ENCODE measurements at places on chromosomes 16 and 17. TPM values are rescaled to one million over a fixed set of nuclear protein-coding genes. Genes with fewer than 3 reads are reported as not detected.

- DNase-seq: peak; percentile 18
These were observed 134.3 kb downstream of the HAPSTR1 start for GRCh38 chr16:9225527-9226316.

DNA sequence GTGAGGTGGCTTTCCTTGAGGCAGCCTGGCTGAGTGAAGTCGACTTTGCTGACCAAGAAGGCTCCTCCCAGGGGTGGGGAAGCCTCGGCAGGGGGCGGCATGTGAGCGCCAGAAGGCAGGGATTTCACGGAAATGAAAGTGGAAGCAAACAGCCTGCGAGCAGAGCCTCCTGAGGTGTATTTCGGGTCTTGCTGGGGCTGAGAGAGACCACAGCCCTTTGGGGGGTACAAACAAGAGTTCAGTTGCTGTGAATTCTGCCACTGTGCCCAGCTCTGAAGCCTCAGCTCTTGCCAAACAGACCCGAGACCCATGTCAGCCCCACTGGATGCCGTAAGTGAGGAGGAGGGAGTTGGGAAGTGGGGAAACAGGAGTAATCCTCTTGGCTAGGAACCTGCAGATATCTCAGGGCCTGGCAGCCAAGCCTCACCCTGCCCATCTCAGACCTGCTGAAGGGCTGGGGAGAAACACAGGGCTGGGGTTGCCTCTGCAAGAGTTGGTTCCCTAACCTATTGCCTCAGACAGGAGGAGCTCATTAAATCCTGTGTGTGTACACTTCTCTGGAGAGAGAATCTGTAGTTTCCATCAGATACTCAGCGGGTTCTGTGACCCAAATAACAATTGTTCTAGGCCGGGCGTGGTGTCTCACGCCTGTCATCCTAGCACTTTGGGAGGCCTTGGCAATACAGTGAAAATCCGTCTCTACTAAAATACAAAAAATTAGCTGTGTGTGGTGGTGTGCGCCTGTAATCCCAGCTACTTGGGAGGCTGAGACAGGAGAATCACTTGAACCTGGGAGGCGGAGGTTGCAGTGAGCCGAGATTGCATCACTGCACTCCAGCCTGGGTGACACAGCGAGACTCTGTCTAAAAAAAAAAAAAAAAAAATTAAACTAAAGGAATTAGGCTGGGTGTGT lies at the start of gene IFI35:
Gene IFI35 (plus strand): TSS at position 146 of the 913 bp plus-strand sequence. CDS start 164 bp downstream, at position 310.
- peak; percentile 83 for DNase-seq

DNA sequence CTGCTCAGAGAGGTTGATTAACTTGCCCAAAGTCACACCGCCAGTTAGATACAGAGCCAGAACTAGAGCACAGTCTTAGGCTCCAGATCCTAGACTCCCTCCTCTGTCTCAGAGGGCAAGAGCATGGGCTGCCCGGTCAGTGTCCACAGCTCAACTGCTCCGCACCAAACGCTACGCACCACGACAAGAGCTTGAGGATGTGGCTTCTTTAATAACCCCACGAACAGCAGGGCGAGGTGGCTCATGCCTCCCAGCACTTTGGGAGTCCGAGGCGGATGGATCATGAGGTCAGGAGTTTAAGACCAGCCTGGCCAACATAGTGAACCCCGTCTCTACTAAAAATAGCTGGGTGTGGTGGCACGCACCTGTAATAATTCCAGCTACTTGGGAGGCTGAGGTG lies 21.4 kb downstream of the FA2H start:
- DNase-seq: no peak

DNA sequence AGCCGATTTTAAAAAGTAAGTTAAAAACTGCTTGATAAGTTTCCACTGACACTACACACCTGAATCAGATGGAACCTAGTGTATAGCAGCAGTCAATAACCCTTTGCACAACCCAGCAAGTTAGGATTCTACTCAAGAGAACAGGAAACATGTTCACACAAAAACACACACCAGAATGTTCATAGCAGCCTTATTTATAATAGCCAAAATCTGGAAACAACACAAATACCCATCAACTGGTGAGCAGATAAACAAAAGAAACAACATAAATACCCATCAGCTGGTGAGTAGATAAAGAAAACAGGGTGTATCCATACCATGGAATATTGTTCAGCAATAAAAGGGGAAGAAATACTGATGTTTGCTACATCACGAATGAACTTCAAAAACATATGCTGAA lies 2.7 kb upstream of the CDH11 start:
- DNase-seq: no peak

DNA sequence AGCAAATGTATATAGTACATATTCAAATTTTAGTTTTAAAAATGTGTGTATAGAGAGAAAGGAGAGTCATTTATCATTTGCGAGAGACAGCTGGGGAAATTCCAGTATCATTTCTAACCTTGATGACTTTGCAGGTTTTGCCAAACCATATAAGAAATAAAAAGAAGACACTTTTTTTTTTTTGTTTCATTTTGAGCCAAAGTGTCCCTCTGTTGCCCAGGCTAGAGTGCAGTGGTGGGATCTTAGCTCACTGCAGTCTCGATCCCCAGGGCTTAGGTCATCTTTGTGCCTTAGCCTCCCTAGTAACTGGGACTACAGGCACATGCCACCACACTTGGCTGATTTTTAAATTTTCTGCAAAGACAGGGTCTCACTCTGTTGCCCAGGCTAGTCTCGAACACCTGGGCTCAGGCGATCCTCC lies 38.4 kb upstream of the VWA3A start:
- DNase-seq: no peak

GRCh38 chr17:77677211-77677610 lies 281.3 kb upstream of the TNRC6C start:
- no peak for DNase-seq

- DNase-seq: no peak
These were observed 29.3 kb downstream of the ABAT start for GRCh38 chr16:8703693-8704092.

DNA sequence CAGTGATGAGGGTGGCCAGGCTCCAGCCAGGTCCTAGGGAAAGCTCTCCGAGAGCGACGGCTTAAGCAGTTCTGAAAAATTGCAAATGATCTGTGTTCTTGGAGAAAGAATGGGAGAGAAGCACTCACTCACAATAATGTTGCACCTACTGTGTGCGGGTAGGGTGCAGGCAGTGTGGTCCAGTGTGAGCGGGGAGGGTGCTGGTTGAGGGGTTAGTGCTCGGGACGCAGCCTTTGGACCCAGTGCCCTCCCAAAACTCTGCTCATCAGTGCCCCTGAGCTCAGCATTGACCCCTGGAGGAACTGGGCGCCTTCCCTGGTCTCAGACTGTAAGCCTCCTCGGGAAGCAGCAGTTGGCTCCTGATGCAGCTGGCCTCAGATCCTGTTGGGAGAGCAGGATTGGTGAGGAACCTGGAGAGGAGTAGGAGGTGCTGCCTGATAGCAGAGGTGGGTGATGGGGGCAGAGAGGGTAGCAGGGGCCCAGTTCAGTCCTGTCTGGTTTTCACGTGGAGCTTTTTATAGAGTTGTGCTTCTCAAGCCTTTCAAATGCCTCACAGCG lies 23.6 kb upstream of the ZNF750 start:
- DNase-seq: no peak

- DNase-seq: no peak
These were observed 9.1 kb downstream of the UNC13D start for GRCh38 chr17:75834928-75835653.

DNA sequence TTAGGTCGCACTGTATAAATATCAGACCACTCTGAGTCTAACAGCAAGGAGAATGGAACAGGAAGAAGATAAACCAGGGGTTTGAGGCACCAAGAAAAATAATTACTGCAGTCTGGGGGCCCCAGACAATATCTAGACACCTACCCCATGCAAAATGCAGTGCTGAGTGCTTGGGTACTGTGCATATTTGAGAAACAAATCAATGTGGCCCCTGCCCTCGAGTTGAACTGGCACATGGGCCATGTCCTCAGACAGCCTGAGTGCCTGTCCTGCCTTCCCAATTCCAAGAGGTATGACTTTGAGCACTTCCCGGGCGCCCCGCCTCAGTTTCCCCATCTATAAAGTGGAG lies 6.2 kb upstream of the CIITA start:
- no peak for DNase-seq

DNA sequence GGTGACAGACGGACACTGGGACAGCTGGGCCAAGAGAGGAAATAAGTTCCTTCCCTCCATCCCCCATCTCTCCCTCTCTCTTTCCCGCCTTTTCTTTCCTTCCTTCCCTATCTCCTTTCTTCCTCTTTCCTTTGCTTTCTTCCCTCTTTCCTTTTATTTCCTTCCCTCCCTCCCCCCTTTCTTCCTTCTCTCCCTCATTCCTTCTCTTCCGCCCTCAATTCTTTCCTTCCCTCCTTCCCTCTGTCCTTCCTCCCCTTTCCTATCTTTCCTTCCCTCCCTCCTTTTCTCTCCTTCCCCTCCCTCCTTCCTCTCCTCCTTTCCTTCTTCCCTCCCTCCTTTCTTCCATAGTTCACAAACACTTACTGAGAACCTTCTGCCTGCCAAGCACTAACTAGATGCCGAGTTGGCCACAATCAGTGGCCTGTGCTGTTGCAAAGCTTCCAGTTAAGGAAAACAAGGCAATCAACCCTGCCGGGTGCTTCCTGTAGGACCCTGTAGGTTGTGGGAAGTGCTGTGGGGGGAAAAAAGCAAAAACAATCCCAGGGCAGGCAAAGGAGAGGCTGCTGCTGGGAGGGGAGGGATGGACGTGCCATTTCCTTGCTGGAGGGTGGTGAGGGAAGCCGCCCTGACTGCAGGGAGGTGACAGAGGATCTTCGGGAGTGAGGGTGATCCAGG lies 31.7 kb downstream of the ABCC6 start:
- DNase-seq: no peak

DNA sequence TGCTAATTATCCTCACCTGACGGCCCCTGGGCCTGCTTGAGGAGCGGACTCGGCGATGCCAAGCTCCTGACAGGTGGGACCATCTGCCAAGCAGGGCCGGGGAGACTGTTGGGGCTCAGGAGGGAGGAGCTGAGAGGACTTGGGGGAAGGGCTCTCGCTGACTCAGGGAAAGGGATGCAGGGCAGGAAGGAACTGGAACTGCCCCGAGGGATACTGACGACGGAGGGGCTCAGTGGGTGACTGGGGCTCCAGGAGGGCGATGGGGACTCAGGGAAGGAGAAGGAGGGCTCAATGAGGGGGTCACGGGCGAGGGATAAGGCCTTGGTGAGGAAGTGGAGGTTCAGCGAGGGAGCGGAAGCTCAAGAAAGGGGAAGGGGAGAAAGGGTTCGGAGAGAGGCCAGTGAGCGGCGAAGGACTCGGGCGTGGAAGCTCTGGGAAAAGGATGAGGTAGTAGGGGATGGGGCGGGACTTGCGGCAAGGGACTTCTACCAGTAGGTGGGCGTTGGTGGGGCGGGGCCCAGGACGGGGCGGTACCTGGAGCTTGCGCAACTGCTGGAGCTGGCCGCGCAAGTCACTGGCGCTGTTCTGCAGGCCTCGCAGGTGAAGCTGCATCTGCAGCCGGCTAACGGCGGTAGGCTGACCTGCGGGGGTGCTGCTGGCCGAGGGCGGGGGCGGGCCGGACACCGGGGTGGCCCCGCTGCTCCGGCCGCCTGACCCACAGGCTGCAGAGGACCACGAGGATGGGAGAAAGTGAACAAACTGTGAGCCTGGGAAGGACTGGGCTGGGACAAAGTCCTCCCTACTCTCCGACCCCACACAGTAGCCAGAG lies 46.5 kb downstream of the SRCIN1 start:
- DNase-seq: peak; percentile 79

GRCh38 chr16:16879567-16880251 lies 500.8 kb downstream of the NPIPA7 start:
- DNase-seq: no peak

- DNase-seq: no peak
These were observed 22.8 kb downstream of the OMG start for GRCh38 chr17:31274252-31274651.

GRCh38 chr17:9002606-9003354 lies 18.5 kb upstream of the NTN1 start:
- DNase-seq: no peak

DNA sequence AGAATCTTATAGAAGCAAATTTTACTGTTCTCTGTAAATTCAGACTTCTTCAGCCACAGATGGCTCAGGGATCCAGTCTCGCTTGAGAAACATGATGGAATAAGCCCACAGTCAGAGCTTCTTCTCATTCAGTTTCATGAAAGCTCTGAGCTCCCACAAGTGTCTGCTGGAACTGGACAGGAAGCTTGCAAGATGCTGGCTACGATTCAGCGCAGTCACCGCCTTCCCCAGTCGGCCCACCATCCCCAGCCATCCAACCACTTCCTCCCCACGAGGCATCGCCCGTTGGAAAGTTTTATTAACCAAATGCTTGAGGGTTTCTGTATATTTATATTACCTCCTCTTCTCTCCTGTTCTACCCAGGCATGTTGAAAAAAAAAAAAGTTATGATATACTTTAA lies 171.7 kb downstream of the ZFHX3 start:
- peak; percentile 89 for DNase-seq

DNA sequence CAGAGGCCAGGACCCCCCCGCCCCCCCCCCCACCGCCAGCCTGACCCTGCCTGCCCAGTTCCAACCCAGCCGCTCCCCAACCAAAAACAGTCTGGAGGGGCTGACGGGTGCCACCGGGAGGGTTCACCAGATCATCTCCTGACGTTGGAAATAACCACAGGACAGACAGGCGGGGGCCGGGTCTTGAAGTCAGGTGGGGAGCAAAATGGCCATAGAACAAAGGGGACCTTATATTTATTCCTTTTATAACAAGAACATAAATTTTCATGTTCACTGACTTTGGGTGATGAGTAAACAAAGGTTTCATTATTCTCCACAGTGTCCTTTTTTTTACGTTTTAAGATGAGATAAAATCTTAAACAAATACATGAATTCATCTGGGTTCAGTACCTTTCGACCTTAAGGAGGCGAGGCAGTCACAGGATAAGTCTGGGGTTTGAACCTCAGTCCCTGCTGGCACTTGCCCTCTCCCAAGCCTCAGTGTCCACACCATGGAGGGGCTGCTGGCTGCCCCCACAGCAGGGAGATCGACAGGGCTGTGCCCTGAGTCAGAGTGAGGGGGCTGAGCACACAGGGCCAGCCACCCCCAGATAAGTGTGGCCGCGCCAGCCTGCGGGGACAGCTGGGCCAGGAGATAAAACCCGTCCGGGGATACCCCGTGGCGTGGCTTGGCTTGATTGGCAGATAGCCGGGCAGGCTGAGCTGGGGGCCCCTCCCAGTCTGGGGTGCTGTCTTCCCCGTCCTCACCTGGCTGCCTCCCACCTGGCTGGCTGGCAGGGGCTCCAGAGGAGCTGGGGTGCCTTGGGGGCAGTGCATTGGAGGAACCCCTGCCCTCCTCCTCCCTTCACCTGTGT lies 15.0 kb downstream of the SLC7A5 start:
- peak; percentile 73 for DNase-seq

- no peak for DNase-seq
These were observed 53.3 kb upstream of the DLX4 start for GRCh38 chr17:49915670-49916069.

- no peak for DNase-seq
These were observed 106.8 kb upstream of the NOG start for GRCh38 chr17:56486732-56487131.

CCL8 gene
- total RNA-seq: not detected

MRPL10 gene
- 30.4 TPM for total RNA-seq

SPAG7 gene
- 35.9 TPM for total RNA-seq

NLE1 gene
- total RNA-seq: 13.1 TPM

MYADML2 gene
- not detected for total RNA-seq

GUCY2D gene
- not detected for total RNA-seq

All from RPMI7951 (cell line).